Renal pelvis (tissue), 12 donors: ENCODE measurements at places on chromosomes 13 and 19. TPM values are rescaled to one million over a fixed set of nuclear protein-coding genes. Genes with fewer than 3 reads are reported as not detected.
A peak's percentile ranks its signal among the peaks of the same experiment; 100 is the strongest.

- no peak for DNase-seq
Measured at GRCh38 chr19:3499738-3500428, 591 bp downstream of the DOHH start.

DNA sequence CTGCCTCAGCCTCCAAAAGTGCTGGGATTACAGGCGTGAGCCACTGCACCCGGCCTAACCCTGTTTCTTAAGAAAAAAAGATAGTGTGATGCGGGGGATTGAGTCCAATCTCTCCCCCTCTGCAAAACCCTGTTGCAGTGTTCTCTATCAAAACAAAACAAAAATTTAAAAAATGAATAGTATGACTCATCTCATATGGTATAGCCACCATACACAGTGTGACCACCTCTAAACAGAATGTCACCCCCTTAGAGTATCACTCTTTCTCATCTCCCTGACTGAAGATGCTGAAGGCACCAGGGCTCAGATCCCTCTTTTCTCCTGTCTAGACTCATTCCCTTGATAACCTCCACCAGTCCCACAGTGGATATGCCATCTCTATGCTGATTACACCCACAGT is 6.8 kb upstream of the ERF start:
- no peak for DNase-seq

GRCh38 chr19:37931881-37932655 is 25.1 kb downstream of the SIPA1L3 start:
- DNase-seq = peak; percentile 86

GRCh38 chr13:110067355-110068175 is 239.4 kb downstream of the COL4A1 start:
- DNase-seq = no peak

SIGLEC5 gene
- polyA plus RNA-seq = 0.26 TPM

GRCh38 chr13:98972627-98973026 is 5.2 kb downstream of the DOCK9 start:
- DNase-seq = no peak

DNA sequence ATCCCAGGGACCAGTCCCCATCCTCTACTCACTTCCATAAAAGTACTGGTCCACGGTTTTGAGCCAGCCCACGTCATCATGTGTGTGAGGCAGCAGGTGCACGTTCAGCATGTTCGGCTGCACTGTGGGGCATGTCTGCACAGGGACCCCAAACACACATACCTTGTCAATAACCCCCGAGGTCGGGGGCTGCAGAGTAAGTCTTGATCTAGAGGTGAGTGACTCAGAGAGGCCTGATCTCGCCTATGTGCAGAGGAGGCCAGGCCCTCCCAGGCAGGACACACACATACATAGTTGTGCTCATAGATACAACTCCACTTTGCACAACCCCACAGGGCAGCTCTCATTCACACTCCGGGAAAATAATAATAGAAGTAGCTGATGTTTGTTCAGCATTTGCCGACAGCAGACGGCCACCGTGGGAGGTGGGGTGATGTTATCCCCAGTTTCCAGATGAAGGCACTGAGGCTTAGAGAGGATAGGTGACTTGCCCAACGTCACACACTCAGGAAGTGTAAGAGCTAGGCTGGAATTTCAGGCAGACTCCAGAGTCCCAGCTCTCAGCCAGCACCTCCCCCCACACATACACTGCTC is 774 bp downstream of the MAN2B1 start:
- DNase-seq = no peak

GRCh38 chr13:67122251-67122650 is 107.9 kb downstream of the PCDH9 start:
- DNase-seq = no peak

DNA sequence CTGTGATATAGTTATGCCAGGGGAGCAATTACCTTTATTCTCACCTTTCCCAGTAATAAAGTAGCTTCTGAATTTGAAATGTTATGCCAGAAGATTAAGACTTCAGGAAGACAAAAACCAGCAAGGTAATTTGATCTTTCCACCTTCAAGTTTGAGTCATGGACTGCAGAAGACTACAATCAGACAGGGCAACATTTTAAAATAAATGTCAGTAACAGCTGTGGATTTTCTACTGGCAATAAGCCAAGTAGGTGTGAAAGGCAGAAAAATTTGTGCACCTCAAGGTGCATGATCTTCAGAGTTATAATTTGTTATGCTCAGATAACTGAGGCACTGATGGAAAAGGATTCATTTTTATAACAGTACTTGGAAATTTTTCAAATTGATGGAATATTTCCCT is 54.9 kb downstream of the SLITRK1 start:
- DNase-seq = no peak

LILRB5 gene
- 2.1 TPM for polyA plus RNA-seq

GRCh38 chr19:49672131-49672919 is 4.7 kb upstream of the PRMT1 start:
- peak; percentile 66 for DNase-seq

LRRC63 gene
- polyA plus RNA-seq = 0.28 TPM

DNA sequence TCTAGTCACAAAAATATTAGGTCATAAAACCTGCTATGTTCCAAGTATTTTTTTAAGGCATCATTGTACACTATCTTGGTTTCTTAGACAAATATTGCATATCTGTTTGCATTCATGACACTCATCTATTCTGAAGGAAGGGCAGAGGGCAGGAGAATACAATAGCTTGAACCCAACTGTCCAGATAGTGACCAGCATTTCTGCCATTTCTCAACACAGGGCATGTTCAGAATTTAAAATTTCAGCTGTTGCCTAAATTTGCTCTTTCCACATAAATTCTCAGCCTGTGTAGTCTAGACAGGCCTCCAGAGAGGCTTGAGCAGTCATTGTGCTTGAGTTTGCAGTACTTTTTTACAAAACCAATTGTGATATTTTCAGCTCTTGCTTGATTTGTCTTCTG is 119.5 kb downstream of the ZAR1L start:
- no peak for DNase-seq

DNA sequence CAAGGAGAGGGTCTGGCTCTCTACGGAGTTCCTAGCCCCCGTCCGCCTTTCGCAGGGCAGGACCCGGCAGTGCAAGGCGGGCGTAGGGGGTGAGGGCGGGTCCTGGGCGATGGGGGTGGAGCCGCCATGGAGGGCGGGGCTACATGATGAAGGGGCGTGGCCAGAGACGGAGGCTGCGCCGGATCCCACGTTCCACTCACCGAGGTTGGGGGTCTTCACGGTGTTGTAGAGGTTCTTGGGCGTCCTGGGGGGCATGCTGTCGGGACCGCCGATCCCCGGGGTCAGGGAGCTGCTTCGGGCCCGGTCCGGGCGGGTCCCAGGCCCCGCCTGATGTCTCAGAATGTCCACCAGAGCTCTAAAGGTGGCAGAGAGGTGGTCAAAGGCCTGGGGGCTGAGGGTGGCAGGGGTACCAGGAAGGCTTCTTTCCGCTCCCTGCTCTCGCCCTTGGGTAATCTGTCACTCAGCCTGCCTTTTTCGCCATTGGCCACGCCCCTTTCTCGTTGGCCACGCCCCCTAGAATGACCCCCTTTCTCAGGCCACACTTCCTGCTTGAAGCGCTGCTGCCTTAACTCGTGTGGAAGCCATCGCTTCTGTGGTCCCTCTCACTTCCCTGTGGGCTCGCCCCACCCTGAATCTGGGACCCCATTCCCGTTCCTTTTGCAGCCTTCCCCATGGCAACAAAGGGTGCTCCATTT is 2.5 kb downstream of the SHISA7 start:
- DNase-seq = no peak

- no peak for DNase-seq
Measured at GRCh38 chr19:39818626-39819097, 15.3 kb downstream of the DYRK1B start.

ZNF575 gene
- polyA plus RNA-seq = 2.7 TPM
